ENCODE measurements at places on chromosomes 7 and 10.

DNA sequence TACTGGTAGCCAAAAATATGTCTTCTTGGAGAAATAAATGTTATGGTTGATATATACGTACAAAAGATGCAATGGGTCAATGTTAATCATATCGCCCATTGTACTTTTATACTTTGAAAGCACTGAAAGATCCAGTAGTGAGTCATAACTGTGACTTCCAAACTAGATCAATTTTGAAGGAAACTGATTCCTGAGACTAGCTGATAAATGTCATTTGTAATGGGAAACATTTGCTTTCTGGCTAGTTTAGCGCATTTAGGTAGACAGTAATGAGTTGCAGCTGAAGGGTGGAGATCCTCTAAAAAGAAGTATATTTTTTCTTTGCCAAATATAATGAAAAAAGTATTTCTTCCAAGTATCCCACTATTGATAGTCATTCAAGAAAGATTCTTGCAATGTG lies 53.5 kb upstream of the ARHGAP21 start:
- no peak for DNase-seq

GRCh38 chr7:120793213-120793936 lies 64.6 kb downstream of the TSPAN12 start:
- no peak for DNase-seq

DNA sequence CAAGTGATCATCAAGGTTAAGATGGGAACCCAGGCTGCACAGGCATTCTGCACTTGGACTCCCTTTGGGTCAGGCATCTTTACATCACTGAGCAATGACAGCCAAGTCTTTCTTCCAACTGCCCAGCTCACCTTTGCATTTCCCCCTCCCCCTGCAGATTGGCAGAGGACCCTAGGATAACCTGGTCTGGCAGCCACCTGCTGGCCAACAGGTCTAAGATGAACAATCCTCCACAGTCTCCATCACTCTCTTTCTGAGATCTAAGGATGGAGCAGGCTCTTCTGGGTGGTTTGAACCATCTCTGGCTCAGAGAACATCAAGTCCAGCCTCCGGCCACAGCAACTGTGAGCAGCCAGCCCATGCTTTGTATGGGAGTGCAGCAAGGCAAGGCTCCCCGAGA lies 75.8 kb downstream of the RAB11FIP2 start:
- DNase-seq: no peak

GRCh38 chr10:73609116-73609515 lies 18.0 kb upstream of the USP54 start:
- no peak for DNase-seq

DNA sequence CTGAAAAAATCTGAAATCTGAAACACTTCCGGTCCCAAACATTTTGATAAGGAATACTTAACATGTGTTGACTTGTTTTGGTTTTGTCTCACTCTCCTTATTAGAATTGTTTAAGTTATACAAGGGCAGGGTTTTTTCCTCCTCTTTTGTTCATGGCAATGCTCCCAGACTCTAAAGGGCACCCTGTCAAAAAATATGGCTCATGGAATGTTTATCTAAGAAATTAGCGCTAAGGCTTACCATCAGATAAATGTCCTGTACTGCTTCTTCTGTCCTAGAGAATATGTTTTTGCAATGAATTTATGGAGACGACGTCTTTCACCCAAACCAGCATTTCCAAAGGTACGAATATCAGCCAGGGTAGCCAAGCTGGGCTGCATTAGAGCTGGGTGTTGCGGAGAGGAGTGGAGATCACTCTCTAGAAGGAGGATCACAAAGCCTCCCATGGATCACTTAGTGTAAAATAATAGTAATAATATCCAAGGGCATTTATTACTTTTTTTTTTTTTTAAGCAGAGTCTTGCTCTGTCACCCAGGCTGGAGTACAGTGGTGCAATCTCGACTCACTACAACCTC lies 46.8 kb downstream of the ERLIN1 start:
- no peak for DNase-seq

DNA sequence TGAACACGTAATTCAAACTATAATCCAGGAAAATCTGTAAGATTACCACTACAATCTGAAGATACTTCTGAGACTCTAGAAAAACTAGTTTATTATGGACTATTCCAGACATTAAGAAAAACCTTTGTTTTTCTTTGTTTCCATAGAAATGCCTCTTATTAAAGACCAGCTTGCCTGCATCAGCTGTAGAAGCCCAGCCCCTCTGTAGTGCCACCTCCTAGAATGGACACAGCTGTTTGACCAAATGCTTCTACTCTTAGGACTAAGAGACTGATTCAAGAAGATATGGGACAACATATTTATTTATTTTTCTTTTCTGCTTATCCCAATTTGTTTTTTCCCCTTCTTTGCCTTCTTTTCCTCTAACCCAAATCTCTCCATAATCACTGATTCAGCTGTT lies 93.8 kb downstream of the CXCL12 start:
- no peak for DNase-seq

DNA sequence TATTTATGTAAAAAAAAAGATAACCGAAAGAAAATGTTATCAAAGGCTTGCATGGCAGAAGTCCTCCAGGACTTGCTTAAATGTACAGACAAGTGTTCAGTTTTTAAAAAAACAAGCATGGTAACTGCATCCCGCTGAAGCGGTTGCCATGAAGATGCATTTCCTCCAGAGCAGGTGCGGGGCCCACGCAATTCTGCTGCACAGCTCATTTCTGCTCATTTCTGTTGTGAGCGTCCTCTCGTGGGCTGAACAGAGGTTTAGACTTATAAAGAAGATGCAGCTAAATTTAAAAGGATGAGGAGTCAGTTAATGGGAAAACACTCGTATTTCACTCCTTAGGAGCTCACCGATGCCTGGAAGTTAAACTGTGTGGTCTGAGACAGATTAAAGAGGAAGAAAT lies 247.6 kb downstream of the DNAJB6 start:
- DNase-seq: no peak

DNA sequence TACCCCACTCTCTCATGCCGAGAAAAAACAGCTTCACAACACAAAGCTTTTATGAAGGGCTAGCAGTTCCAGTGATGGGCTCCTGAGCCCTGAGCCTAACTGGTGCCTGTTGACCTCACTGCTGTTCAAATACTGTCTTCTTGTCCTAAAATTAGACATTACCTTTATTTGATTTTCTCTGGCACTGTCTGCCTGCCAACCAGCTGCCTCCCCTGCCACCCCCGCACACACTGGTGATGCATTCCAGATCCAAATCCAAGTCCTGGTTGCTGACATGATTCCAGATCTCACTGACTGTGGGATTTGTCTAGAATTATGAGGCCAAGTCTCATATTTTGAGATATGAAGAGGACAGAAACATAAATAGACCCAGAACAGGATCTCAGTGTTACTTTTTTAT lies 816.2 kb downstream of the NRG3 start:
- DNase-seq: no peak

- DNase-seq: no peak
These were observed 104.0 kb downstream of the PLXDC2 start for GRCh38 chr10:19920075-19920726.

- DNase-seq: no peak
These were observed 21.2 kb downstream of the PDIA4 start for GRCh38 chr7:149007146-149007545.

DNA sequence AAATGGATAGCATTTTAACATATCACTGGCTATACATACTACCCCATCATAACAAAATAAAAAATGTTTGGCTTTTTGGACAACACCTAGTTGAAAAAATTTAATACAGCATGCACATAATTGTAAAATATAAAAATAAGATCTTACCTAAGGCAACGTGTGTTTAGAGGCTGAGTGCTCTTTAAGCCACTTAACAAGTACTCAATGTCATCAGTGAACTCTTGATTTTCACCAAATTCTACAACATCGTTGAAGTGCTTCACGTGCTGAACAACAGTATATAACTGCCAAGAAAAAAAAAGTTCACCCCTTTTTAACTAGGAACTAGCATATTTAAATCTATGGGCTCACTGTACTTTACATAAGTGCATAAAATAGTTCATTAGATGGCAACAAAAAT lies 49.5 kb downstream of the WAPL start:
- DNase-seq: no peak

GRCh38 chr10:86556933-86557649 lies 35.5 kb upstream of the WAPL start:
- DNase-seq: no peak

DNA sequence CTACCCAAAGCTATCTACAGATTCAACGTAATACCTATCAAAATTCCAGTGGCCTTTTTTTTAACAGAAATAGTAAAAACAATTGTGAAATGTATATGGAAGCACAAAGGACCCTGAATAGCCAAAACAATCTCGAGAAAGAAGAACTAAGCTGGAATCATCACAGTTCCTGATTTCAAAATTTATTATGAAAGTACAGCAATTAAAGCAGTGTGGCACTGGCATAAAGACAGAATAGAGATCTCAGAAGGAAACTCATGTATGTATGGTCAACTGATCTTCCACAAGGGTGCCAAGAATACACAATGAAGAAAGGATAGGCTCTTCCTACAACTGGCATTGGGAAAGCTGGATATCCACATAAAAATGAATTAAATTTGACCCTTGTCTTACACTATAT lies 23.2 kb downstream of the PNLIPRP3 start:
- DNase-seq: no peak

DNA sequence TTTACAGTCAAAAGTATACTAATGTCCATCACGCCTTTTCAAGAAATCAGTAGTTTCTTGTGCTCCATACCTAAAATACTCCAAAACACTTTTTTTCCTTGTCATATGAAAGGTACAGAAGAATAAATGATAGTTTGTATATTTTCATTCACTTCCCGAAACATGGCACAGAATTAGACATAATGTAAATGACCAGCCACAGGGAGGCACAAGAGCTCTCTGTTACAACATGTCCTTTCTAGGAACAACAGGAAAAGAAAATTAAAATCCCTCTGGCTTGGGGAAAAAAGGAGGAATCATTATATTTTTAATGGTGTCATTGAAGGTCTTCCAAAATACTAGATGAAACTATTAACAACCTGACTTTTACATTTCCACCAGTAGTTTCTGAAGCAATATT lies 331.2 kb downstream of the ACTR3B start:
- DNase-seq: no peak

DNA sequence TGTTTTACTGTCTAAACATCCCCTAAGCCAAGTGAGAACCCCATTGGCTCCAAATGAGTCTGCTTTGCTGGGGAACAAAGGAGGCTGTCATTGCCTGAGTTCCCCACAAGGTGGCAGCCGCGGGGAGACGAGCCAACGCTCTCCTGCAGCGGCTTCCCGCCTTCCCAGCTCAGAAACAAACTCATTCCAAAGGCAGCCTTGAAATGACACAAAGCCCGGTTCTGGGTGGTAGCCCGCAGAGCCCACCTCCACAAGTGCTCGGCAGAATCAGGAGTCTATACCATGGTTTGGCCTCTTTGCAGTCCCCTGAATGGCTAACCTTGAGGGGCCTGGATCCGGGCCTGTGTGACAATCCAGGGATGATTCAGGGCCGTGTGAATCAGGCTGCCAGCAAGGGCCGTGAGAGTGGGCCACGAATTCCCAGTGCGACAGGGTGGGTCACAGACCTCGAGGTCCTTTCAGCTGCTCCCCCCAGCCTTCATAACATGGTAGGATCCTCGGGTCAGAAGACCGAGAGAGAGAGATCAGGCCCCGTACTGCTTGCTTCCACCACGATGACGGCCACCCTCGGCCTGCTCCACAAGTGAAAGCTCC lies 79.7 kb downstream of the DLG5 start:
- DNase-seq: peak; percentile 45

DNA sequence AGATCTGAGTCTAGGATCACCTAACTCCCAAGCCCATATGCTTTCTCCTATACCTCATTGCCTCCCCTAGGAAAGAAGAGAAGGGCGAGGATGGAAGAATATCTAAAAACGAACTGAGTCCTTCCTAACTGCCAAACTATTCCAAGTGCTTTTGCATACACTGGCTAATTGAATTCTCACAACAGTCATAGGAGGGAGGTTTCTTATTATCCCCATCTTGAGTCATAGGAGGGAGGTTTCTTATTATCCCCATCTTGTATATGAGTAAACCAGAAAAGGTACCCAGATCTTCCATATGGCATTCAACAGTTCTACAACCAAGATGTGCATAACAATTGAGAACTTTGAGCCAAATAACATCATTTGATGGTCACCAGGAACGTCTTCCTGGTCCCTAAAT lies 13.1 kb upstream of the FAM204A start:
- no peak for DNase-seq

- peak; percentile 95 for DNase-seq
These were observed 140.7 kb downstream of the RGS10 start for GRCh38 chr10:119401671-119402395.

DNA sequence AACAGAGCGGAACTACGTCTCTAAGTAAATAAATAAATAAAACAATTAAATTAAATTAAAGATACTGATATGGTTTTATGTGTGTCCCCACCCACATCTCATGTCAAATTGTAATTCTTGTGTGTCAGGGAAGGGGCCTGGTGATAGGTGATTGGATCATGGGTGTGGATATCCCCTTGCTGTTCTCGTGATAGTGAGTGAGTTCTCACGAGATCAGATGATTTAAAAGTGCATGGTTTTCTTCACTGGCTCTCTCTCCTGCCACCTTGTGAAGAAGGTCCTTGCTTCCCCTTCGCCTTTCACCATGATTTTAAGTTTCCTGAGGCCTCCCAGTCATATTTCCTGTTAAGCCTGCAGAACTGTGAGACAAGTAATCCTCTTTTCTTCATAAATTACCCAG lies 29.0 kb upstream of the OGDHL start:
- DNase-seq: no peak

- DNase-seq: no peak
These were observed 126.3 kb downstream of the ARHGAP21 start for GRCh38 chr10:24597426-24597825.

DNA sequence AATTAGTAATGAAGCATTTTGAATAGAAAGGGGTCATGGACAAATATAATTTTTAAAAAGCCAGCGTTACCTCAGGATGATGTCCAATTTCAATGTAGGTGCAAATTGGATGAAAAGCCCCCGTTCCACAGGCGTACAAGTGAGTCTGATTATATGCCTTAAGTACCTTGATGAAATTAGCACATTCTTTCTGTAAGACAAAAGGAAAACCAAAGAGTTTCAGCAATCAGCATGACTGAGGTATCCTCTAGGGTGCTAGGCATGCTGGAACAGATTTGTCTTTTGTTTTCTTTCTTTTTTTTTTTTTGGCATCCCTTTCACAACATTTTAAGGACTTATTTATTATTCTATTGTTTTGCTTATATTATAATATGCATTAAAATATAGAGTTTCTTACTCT lies 84.2 kb downstream of the SEMA3A start:
- no peak for DNase-seq

- no peak for DNase-seq
These were observed 378.5 kb downstream of the TCERG1L start for GRCh38 chr10:130933008-130933390.

- DNase-seq: peak; percentile 34
These were observed 204.3 kb downstream of the MBL2 start for GRCh38 chr10:52568309-52568708.

GRCh38 chr7:149291036-149291780 lies 29.2 kb downstream of the ZNF783 start:
- no peak for DNase-seq

All from stromal cell of bone marrow (primary cell).